ENCODE measurements at places on chromosomes 2 and 18. TPM values are rescaled to one million over a fixed set of nuclear protein-coding genes. Genes with fewer than 3 reads are reported as not detected.

- DNase-seq, result no peak
Observed at GRCh38 chr18:3869848-3870247, 419.9 kb downstream of the TGIF1 start.

The CCDC74A gene
- 0.90 TPM for total RNA-seq

GRCh38 chr2:181697126-181697525 is 16.8 kb upstream of the NEUROD1 start:
- no peak for DNase-seq

The UGT1A4 gene
- total RNA-seq, result not detected

The KCNJ13 gene
- not detected for total RNA-seq

DNA sequence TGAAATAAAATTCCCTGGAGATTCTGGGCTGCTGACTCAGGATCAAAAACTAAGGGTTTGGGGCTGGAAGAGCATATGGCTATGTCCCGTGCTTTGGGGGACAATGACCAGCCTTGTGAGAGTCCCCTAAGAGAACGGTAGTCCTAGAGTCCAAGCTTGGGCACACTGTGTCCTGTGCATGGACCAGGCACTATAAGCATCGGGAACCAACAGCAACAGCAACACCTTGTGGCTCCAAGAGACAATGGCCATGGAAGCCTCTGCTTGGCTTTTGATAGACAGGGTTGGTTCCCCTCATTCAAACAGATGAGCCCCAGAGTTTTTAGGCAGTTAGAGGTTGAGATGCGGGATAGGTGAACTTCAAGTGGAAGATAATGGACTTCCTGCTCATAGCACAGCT is 294.4 kb upstream of the CHAC2 start:
- DNase-seq, result no peak
